ENCODE measurements at places on chromosomes 7 and 10.

- no peak for DNase-seq
These were observed 104.3 kb upstream of the CAV2 start for GRCh38 chr7:116395141-116395791.

- no peak for DNase-seq
These were observed 25.5 kb downstream of the RAMP3 start for GRCh38 chr7:45182856-45183710.

DNA sequence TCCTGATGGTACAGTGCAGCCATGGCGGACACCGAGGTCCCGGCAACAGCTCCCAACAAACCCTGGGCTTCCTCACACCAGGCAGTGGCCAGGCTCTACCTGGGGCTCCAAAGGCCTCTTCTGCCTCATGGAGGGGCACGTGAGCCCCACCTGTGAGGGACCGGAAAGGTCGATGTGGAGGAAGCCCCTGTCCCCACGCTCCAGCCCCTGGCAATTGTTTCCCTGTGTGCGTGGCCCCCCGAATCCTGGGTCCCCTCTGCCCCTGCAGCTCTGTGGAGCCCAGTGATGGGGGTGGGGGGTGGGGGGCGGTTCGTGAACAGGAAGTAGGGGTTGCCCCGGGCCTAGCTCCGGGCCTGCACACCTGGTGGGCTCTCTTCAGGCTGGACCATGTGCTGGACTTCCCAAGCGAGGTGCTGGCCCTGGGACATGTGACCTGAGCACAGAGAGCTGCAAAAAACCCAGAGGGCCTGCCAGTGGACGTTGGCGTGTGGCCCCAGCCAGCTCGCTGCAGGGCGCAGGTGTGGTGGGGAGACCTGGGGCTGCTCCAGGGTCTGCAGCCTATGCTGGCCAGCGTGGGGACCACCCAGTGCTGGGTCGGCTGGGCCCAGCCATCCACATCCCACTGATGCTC lies 72.6 kb downstream of the INPP5A start:
- DNase-seq: no peak

DNA sequence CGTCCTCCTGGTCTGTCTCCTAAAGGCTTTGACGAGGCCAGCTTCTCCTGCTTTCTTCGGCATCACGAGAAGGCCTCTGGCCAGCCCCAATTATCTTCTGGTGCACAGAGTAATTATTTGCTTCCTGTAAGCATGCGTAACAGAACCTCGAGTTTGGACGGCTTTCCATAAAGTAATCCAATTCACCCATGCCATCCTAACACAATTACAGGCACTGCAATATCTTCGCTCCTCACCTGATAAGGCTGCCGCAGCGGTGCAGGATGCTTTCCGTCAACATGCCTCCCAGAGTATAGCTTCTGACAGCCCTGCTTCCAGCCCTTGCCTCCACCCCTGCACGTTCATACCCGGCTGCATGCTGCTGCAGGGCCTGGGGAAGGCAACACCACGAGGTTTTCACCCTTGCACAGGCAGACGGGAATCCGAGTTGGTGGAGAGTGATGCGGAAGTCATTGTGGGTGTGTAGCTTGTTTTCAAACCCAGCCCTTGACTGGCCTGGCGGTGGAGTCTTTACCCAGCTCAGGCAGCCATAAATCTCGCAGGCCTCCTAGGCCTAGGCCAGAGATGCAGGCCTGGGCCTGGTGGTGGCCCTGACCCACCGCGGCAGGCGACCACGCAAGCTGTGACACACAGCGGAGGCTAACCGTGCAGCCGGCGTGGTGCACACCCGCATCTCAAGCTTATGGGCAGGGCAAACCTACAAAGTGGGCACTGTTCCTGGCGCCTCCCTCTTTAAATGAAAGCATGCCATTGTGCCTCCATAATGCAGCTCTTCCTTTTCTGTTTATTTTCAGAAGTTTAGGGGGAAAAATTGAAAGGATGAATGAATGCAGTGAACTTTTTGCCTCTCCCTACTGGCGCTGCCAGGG lies 12.7 kb downstream of the EBF3 start:
- no peak for DNase-seq

GRCh38 chr7:36583318-36583717 lies 141.0 kb downstream of the AOAH start:
- DNase-seq: no peak

GRCh38 chr7:130475776-130476175 lies 16.1 kb upstream of the MEST start:
- DNase-seq: no peak

DNA sequence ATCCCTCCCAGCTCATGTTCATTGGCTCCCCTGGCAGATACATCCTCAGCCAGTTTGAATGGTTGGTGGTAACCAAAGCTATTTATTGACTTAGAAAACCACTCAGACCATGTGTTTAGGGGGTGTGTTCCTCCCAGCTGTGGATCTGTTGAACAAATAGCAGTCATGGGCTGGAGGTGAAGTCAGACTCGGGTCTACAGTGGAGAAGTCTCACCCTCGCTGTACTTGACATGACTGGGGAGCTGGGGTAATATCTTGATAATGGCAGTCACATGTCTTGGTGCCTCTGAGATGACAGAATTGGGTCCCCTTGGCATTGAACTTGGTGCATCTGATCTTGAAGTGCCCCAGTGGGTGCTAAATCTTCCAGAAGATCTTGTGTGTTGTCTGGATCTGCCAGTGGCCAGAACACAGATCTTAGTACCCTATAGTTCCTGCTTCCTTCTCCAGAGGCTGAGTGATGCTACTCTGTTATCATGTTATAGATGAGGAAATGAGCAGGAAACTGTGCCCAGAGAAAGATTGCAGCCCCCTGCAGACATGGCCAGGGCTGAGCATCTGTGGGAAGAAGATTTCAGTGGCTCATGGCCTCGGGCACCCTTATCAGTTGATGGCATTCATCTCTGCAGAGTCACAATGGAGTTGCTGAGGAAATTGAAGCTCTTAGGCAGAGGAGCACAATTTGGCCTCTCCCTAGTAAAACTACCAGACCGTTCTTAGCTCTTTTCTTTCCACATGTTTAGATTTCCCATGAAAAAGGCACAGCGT lies 50.4 kb downstream of the ADRA2A start:
- no peak for DNase-seq

- no peak for DNase-seq
These were observed 29.3 kb upstream of the C10orf53 start for GRCh38 chr10:49649936-49650723.

DNA sequence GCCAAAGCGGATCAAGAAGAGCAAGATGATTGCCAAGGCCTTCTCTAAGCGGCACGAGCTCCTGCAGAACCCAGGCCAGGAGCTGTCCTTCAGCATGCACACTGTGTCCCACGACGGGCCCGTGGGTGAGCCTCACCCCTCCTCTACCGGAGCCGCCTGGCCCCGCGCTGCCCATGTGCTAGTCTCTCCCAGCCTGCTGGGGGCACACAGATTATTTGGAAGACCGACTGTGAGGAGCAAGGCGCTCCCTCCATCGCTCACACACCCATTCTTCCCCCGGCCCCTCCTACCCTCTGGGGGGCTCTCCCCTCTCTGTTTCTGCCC lies 13.9 kb upstream of the AHCYL2 start:
- DNase-seq: no peak

DNA sequence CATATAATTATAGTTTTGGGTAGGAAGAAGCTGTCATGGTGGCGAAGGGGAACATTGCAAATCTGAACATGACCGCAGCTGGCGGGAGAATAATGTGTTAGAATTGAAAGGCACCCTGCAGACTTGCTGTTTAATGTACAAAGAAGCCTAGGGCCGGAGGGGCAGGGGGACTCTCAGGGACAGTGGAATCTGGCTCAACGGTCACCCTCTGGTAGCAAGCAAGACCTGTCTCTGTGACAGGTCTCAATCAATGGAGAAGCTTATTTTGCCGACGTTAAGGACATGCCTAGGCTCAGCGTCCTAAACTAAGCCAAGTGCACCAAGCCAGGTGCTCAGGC lies 177.3 kb downstream of the NSUN6 start:
- DNase-seq: no peak

DNA sequence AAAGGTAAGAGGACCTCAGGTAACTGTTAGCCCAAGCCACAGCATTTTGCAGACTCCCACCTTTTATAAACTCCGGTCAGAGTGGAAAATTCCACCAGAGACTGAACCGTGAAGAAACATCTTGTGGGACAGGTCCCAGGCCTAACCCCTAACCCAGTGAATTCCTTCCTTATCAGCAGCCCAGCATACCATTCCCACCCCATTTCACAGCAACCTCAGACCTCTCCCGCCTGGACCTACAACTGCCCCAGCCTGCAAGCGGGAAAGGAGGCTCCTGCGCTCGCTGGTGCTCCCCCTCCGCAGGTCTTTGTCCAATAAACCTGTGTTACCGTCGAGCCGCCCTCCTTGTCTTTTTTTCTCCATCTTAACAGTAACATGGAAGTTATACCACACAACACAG lies 736.6 kb downstream of the MAGI2 start:
- no peak for DNase-seq

Data from suppressor macrophage treated with lipopolysaccharide for 1 hour (primary cell).